ENCODE measurements at places on chromosomes 11 and 22. TPM values are rescaled to one million over a fixed set of nuclear protein-coding genes. Genes with fewer than 3 reads are reported as not detected.

- H3K36me3 ChIP-seq = no peaks in the 10 kb centered on the region
- H3K27me3 ChIP-seq = no peaks in the 10 kb centered on the region
- no peak for DNase-seq
- H3K4me1 ChIP-seq = no peaks in the 10 kb centered on the region
- H3K4me3 ChIP-seq = no peak overlapping the region
These were observed 124.2 kb downstream of the SWAP70 start for GRCh38 chr11:9787981-9788521.

DNA sequence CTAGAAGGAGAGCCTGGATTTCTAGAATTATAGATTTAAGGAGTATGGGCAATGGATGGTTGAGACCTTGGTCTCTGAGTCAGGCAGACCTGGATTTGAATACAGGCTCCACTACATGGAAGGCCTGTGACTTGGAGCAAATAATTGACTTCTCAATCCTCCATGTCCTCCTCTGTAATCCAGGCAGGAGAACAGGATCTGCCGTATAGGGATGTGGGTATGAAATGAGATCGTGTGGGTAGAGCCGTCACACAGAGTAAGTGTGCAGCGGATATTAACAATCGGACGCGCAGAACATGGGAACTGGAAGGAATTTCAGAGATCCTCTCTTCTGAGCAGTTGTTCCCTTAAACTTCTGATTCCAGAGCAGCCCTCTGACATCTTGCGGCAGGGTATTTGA is 11.5 kb upstream of the TMPRSS13 start:
- H3K36me3 ChIP-seq = no peaks in the 10 kb centered on the region
- no peak overlapping the region for H3K27ac ChIP-seq
- H3K4me1 ChIP-seq = no peaks in the 10 kb centered on the region
- H3K4me3 ChIP-seq = no peak overlapping the region
- no peak for DNase-seq
- no peaks in the 10 kb centered on the region for H3K27me3 ChIP-seq

DNA sequence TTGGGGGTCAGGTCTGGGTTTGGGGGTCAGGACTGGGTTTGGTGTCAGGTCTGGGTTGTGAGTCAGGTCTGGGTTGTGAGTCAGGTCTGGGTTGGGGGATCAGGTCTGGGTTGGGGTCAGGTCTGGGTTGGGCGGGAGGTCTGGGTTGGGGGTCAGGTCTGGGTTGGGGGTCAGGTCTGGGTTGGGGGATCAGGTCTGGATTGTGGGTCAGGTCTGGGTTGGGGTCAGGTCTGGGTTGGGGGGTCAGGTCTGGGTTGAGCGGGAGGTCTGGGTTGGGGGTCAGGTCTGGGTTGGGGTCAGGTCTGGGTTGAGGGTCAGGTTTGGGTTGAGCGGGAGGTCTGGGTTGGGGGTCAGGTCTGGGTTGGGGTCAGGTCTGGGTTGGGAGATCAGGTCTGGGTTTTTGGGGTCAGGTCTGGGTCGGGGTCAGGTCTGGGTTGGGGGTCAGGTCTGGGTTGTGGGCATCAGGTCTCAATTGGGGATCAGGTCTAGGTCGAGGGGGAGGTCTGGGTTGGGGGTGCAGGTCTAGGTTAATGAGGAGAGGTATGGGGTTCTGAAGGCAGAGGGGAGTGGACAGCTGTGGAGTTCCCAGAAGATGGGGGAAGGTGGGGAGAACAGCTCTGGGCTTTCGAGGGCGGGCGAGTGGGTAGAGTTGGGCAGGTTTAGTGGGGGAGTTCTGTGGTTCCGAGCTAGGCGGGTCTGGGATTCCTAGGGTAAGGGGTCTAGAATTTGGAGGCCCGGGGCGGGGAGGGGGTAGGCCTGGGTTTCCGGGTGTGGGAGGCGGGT is 629 bp downstream of the TTLL8 start:
- DNase-seq = no peak
- no peaks in the 10 kb centered on the region for H3K36me3 ChIP-seq
- peaks cover 18% of the 10 kb centered on the region for H3K4me1 ChIP-seq
- peaks cover 83% of the 10 kb centered on the region for H3K27me3 ChIP-seq
- no peak overlapping the region for H3K27ac ChIP-seq
- H3K4me3 ChIP-seq = no peak overlapping the region

DNA sequence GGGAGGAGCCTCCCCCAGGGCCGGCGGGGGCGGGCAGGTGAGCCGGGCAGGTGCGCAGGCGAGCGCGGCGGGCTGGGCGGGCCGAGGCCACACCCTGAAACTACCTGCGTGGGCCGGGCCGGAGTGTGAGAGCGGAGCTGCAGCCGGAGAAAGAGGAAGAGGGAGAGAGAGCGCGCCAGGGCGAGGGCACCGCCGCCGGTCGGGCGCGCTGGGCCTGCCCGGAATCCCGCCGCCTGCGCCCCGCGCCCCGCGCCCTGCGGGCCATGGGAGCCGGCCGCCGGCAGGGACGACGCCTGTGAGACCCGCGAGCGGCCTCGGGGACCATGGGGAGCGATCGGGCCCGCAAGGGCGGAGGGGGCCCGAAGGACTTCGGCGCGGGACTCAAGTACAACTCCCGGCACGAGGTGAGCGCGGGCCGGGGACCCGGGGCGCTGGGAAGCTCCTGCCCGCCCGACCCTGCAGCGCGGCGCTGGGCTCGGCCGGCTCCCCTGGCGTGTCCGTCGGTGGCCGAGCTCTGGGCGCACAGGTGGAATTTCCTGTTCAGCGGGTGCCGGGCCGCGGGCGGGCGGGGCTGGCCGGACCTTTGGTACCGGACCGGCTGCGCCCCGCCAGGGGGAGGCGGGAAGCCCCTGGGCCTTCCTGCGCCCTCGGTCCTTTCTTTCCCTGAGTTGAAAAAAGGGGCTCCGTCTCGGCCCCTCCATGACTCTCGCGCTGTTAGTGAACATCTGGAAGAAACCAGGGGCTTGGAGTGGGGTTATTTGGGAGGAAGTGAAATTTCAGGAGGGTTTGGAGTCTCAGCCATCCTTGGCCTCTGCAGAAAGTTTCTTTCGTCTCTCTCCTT is at the start of gene ST14:
ST14 (plus strand) TSS at position 126 of the 841 bp plus-strand sequence; CDS start at position 324, 198 bp downstream.
- no peaks in the 10 kb centered on the region for H3K27me3 ChIP-seq
- peak within 1 kb of the TSS; percentile 89 for H3K4me3 ChIP-seq
- no peaks in the 10 kb centered on the region for H3K36me3 ChIP-seq
- DNase-seq = no peak

DNA sequence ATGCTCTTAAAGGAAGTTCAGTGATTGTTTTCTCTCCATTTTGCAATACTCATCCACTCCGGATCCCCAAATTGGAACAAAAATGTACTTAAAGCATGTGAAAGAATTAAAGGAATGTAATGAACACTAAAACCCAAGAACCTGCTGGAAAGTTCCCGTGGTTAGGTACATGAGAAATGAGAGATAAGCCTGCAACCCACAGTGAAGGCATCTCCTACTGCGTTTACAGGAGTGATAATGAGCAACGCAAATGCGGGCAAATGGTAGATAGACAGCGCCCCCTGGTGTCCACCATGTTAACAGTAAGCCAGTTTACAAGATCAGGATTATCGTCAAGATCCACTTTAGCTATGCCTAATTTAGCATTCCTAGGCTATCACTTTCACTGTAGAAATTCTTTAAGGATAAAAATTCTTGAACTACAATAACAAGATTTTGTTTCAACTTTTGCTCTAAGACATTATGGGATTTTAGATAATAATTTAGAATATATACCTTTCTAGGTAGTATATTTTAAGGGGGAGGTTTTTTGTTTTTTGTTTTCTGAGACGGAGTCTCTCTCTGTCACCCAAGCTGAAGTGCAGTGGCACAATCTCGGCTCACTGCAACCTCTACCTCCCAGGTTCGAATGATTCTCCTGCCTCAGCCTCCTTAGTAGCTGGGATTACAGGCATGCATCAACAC is 29.9 kb downstream of the ALG9 start:
- H3K27ac ChIP-seq = peak overlapping the region; percentile 1
- peak; percentile 18 for DNase-seq
- no peak overlapping the region for H3K4me3 ChIP-seq
- H3K36me3 ChIP-seq = peaks cover 3% of the 10 kb centered on the region
- no peaks in the 10 kb centered on the region for H3K27me3 ChIP-seq

GRCh38 chr22:28791841-28792490 is 8.4 kb downstream of the XBP1 start:
- H3K4me3 ChIP-seq = no peak overlapping the region
- DNase-seq = no peak
- no peak overlapping the region for H3K27ac ChIP-seq
- no peaks in the 10 kb centered on the region for H3K27me3 ChIP-seq

DNA sequence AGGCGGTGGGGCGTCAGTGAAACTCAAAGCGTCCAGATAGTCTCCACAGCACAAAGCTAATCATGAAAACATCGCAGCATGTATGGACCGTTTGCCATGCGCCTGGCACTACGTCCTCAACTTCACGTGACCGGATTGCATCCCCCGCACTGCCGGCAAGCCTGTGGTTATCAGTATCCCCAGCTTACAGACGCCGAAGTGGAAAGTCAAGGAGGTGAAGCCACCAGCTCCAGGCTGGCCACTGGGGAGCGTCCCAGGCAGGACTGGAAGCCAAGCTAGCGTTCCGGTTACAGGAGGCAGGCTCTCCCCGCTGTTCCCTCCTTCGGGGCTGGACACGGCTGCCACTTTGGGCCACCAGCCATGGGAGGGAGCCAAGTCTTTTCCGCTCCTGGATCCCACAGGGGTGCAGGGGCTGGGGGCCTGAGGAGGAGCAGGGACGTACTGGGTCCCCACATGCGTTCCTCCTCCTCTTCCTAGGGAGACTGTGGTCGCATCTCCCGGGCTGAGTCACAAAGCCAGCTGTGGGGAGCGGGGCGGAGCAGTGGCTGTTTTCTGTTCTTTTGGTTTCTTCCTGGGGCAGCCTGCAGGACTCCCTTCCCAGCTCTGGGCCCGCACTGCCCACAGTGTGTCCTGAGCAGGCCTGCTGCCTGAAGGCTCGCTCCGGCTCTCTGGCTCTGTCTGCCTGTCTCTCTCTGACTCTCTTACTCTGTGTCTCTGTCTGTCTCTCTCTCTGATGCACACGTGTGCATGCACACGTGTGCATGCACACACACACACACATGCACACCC is 4.3 kb upstream of the OSBPL5 start:
- no peak for DNase-seq
- H3K4me3 ChIP-seq = peak overlapping the region; percentile 33
- peak overlapping the region; percentile 67 for H3K27ac ChIP-seq
- peaks cover 17% of the 10 kb centered on the region for H3K4me1 ChIP-seq

The OR8D1 gene
- not detected for total RNA-seq

The GUCY1A2 gene
- 0.19 TPM for total RNA-seq

- peaks cover 10% of the 10 kb centered on the region for H3K4me1 ChIP-seq
- H3K36me3 ChIP-seq = no peaks in the 10 kb centered on the region
- no peak overlapping the region for H3K27ac ChIP-seq
- DNase-seq = no peak
These were observed 43.8 kb downstream of the CELF1 start for GRCh38 chr11:47509077-47509536.

The NRIP3 gene
- total RNA-seq = 1.3 TPM
